ENCODE measurements at places on chromosomes 5 and 9.

DNA sequence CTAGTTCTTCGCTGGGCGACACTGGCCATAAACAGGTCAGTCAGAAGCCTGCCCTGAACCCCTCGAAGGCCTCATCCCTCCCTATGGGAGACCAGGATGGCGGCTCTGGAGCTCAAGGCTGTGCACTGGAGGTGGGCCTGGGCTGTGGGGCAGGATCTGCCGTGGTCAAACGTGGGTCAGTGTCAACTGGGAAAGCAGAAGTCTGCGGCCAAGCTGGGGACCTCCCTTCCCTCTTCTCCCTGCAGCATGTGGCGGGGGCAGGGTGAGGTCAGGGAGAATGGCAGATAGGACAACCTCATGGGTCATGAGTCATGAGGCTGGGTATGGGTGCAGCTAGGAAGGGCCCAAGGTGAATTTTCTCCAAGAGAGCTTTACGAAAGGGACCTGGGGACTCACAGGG, 132.9 kb downstream of the RXRA start:
- no peak for DNase-seq

DNA sequence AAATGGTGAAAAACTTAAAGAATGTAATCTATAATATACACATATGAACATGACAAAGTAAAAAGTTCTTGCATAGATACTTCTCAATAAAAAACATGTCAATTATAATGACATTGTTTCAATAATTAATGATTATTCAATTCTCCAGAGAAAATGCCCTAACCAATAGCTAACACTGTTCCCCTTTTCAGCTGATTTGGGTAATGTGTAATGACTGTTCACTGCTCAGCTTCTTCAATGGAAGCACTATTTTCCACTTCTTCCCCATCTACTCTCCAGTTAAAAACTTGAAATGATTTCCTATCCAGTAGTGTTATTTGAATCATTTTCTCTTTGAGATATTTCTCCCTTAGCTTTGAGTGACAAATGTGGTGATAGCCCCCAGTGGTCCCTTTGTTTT, 62.3 kb downstream of the CEP120 start:
- DNase-seq = no peak

DNA sequence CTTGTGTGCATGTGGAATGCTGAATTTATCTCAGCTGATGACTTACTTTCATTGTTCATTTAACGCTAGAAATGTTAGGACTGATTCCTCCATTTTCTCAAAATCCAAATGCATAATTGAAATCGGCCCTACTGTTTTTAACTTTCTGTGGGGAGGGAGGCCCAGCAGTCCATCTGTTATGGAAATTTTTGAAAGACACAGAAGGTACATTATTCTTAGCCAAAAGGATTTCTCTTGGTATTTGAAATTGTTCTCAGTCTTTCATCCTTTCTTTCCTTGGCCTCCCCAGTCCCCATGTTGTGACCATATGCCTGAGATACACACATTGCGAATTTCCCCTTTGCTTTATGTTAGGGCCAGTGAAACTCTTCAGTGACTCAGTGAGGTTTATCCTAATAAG, 549.9 kb downstream of the IRX1 start:
- no peak for DNase-seq

DNA sequence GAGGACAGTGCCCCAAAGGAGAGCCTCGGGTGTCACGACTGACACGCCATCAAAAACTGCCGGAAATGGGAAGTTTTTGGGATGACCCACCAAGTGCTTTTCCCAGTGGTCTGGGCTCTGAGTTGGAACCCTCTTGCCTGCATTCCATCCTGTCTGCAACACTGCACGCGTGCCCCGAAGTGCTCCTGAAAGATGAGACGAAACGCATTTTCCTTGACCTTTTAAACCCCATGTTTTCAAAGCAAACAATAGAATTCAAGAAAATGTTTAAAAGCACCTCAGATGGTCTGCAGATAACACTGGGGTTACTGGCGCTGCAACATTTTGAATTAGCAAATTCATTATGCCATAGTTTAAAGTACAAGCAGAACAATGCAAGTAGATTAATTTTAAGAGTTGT, 92.9 kb downstream of the ANKRD18A start:
- no peak for DNase-seq

DNA sequence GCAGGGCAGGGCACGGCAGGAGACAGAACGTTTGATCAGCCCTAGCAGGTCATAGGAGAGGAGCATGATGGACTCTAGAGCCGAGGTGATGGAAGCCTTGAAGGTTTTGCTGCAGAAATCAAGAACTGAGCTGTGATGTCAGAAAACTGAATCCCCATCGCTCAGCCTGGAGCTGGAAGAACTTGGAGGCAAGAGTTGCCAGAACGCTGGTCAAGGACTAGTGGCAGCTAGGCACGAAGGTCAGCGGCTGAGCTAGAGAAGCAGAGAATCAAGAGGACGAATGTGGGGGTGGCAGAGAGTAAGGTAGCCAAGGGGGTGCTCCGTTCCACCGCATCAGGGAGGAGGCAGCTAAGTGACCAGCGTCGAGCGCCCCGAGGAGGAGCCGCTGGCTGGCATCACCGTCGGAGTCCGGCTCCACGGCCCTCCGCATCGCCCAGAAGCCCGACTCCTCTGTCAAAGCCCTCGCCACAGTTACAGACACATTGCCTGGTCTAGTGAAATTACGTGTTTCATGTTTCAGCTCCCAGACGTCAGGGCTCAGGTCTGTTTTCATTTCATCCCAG, 1.2 kb upstream of the GALNT10 start:
- DNase-seq = no peak

DNA sequence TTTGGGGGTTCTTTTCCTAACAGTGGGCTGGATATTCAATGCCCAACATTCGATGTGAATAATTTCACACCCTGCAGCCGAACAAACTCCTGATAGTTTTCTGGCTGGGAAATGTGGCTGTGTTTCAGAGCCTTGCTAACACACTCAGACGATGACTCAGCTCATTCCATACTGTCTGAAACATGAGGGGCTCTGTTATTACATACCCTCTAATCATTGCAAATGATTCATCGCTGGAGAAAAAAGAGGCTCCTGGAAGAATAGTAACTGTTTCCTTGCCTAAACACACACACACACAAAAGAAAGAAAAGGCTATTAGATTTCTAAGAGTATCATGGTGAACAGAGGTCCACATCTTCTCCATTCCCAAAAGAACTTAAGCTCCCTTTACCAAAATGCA, 75.8 kb downstream of the OXCT1 start:
- DNase-seq = peak; percentile 82

GRCh38 chr5:128002425-128002824, 81.1 kb upstream of the SLC12A2 start:
- DNase-seq = no peak

GRCh38 chr9:124003636-124004349, 7.8 kb upstream of the LHX2 start:
- no peak for DNase-seq

DNA sequence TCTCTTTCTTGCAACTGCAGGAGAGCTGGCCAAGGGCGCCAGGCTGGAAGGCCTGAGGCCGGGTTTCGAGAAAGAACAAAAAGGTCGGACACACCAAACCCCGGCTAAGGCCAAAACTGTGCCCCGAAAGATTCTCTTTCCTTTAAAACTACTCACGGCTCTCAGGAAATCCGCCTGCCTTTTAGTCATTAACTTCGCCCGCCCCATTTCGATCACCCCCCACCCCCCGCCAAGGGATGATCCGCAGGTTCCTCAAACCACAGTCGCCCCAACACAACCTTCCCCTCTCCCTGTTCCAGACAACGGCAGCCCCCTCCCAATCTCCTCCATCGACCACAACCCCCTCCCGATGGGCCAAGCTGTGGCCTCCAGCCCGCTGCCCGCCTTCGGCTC, 536 bp downstream of the FEM1C start:
- DNase-seq = no peak

- DNase-seq = no peak
These were observed 76.6 kb upstream of the ITGA1 start for GRCh38 chr5:52710972-52711596.

- peak; percentile 21 for DNase-seq
These were observed 587.7 kb upstream of the GRAMD2B start for GRCh38 chr5:125835293-125836172.

GRCh38 chr9:131027872-131028179, 18.9 kb downstream of the LAMC3 start:
- DNase-seq = no peak

DNA sequence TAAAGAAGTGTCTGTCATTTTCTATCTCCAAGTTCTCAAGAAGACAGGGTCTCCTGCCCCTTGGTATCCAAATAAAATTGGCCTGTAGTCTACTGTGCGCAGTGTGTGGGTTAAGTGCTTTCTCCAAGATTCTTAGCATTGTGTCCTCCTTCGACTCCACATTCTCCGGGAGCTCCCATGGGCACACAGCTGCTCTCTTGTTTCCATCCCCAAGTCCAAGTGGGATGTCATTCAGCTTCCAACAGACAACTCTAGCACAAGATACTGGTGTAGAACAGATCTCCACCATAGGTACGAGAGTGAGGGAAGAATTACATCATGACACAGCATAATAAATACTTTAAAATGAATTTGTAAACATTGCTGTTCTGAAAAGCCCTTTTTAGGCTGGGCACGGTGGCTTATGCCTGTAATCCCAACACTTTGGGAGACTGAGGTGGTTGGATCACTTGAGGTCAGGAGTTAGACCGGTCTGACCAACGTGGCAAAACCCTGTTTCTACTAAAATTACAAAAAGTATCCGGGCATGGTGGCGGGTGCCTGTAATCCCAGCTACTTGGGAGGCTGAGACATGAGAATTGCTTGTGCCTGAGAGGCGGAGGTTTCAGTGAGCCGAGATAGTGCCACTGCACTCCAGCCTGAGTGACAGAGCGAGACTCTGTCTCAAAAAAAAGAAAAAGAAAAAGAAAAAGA, 196.2 kb downstream of the C9orf152 start:
- no peak for DNase-seq

GRCh38 chr5:58925627-58926540, 343.0 kb downstream of the RAB3C start:
- no peak for DNase-seq

DNA sequence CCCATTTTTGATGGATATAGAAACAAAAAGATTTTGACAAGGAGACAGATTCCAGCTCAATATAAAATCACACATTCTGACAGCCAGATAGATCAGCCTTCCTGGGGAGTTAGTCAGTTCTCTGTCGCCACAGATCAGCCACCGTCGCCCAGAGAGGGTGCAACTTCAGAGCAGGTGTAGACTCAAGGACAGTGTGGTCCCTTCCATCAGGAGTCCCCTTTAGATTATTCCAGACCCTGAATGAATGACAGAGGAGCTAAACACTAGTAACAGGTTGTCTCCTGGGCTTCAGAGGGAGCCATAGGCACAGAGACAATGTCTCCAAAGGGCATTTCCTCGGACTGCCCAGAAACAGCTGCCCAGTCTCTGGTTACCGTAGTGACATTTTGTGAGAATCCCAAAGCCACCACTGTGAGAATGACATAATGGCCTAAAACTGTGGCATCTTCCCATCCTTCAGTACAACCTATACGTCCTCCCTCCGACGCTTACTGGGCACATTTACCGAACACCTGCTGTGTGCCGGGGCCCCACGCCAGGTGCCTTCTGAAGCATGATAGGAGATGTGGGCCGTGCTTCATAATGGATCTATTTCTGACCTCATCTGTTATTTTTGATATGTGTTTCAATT, 47.4 kb upstream of the SLC2A8 start:
- no peak for DNase-seq

GRCh38 chr5:6907320-6907918, 194.2 kb downstream of the TENT4A start:
- DNase-seq = no peak

- DNase-seq = no peak
These were observed 47.8 kb upstream of the JADE2 start for GRCh38 chr5:134477462-134478245.

GRCh38 chr5:172550096-172550765, 90.8 kb upstream of the NEURL1B start:
- DNase-seq = no peak

DNA sequence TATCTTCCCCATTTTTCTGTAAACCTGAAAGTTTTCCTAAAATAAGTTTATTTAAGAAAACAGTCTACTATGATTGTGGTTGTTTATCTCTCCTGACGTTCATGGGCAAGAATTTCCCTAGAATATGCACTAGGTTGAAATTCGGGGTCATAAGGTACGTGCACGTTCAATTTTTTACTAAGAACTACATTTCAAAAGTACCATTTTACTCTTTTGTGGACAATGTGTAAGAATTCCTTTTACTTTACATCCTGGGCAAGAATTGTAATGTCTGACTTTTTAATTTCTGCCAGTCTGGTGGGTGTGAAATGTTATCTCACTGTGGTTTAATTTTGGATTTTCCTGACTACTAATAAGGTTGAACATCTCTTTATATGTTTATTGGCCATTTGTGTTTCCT, 12.4 kb downstream of the IL5 start:
- no peak for DNase-seq

Data from fibroblast of the conjunctiva (primary cell).